Foreskin melanocyte (primary cell): ENCODE measurements at places on chromosomes 5 and 9.

GRCh38 chr5:139025651-139026050, 150.5 kb upstream of the LRRTM2 start:
- DNase-seq = no peak

DNA sequence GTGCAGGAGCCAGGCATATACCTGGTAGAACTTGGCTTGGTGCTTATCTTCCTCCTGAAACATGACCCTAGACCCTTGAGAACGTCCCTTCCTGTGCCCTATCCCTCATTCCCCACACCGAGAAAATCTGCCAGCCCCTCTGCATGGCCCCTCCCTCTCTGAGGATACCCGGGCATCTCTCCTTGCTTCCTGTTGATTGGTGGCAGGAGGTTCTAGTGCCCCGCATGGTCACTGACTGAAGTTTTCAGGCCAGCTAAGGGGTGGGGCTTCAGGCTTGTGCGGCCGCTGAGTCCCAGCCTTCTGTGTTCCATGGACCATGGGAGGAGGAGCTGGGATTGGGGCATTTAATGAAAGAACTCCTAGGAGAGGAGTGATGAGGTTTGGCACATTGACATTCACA, 22.8 kb downstream of the IGIP start:
- DNase-seq = no peak

DNA sequence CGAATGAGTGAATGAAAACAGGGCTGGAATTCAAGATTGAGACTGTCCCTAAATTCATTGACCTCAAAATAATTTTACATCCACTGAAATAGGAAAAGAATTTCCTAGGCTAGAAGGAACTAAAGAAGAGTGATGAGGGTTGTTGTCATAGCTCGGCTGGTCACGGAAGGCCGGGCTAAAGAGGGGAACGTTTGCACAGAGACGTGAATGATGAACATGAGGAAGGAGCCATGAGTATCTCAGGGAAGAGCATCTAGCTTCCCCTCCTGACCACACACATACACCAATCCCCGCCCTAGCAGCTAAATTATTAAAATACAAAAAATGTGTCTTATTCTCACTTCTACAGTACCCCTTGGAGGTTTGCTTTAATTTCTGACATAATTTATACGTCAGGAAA, 124.4 kb upstream of the ABCA1 start:
- DNase-seq = no peak

DNA sequence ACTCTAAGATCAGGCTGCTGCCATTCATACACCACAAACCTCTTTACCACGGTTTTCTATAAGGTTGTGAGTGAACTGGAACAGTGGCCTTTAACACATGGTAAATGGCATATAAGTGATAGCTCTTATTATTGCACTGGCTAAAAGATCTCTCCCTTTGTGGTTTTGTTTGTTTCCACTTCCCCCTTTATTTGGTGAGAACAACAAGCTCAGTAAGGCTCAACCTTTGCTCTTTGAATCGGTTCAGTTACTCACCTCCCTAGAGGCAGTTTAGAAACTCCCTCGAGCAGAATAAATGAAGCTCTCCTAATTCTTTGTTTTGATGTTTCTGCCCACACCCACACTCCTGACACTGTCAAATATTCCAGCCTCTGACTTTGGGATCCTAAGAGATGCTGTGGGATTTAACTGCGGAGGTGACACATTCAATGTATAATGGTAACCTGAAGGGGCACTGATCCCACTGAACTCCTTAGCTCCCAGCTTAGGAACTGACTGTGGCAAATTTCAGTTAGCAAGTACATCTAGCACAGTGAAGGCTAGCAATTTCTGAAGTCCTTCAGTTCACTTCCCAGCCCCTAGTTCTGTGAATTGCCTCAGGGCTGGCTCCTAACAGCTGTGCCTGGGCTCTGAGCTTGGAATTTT, 22.5 kb upstream of the RAD23B start:
- DNase-seq = no peak

DNA sequence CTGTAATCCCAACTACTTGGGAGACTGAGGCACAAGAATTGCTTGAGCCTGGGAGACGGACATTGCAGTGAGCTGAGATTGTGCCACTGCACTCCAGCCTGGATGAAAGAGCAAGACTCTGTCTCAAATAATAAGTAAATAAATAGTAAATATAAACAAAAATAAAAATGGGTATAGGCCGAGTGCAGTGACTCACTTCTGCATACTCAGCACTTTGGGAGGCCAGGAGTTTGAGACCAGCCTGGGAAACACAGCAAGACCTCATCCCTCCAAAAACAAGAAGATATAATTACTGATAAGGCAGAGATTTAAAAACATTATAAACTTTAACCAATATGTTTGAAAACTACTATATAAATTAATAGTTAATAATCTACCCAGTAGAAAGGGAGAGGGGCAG, 37.8 kb upstream of the SUSD1 start:
- no peak for DNase-seq

DNA sequence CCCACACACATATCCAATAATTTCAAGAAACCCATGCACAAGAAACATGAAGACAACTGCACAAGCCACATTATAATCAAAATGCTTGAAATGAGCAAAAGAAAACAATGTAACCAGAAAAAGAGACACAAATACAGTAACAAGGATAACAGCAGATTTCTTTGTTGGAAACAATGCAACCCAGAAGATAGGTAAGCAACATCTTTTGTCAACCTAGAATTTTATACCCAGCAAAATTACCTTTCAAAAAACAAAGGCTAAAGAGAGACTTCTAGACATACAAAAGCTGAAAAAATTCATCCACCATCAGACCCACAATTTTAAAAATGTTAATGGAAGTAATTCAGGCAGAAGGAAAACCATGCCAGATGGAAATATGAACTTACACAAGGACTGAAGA, 5.0 kb upstream of the COL23A1 start:
- DNase-seq = no peak

- DNase-seq = no peak
Observed at GRCh38 chr9:34693560-34693959, 2.5 kb upstream of the CCL19 start.

GRCh38 chr5:12626556-12626955, 722.3 kb upstream of the CTNND2 start:
- DNase-seq = no peak

DNA sequence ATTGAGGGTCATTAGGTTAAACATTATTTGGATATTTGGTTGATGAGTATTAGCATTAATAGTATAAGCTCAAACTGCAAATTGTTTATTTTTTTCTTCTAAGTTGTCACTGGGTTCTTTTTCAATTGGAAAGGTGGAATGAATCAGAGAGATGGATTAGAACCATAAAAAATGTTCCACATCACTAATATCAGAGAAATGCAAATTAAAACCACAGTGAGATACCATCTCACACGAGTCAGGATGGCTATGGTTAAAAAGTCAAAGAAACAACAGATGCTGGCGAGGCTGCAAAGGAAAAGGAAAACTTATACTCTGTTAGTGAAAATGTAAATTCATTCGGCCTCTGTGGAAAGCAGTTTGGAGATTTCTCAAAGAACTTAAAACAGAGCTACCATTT, 122.8 kb downstream of the CCDC192 start:
- DNase-seq = no peak

GRCh38 chr5:173302546-173303155, 25.6 kb downstream of the STC2 start:
- DNase-seq = peak; percentile 41

DNA sequence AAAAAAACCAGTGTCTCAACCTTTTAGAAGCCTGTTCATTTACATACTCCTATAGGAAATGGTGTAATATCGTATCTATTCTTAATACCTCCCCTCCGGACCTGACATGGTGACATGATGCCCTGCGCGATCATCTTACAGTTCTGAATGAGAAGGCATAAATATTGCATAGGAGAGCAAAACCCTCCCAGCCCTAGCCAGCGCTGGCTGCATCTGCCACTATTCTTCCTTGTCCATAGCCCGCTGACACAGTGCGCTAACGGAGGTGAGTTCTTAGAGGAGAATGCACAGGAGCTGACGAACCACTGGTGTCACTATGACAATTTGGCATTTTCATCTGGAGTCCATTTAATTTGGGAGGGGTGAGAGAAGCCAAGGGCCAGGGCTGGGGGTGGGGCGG, 290.1 kb downstream of the EFNA5 start:
- DNase-seq = no peak

DNA sequence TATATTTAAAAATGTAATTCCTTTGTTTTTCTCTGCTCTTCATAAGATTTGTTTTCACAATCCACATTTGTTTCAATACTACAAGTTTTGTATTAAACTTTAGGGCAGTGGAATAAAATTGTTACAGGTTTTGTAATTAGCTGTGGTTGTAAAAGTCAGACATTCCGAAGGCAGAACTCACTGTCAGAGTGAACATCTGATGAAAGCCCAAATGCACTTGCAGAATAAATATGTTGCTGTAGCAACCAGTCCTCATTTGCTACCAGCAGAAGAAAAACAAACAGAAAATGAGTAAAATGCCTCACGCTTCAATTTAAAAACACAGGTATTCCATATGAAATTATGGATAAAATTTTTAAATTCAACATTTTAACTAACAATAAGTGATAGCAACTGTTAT, 740.1 kb upstream of the FAM174A start:
- DNase-seq = no peak

DNA sequence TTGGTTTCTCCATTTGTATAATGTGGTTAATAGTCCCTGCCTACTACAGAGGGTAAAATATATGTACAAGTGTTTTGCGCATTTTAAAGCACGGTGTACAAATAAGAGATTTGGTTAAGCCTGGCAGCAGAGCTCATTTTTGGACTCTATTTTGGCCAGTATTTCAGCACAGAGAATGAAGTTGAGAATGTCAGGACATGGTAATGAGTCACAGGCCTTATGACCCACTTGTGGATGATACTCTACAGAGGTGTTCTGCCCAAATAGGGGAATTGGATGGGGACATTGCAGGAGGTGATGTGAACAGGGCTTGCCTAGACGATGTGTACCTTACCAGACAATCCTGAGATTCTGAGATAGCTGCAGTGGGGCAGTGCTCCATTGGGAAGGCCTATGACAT, 50.6 kb downstream of the MELK start:
- peak; percentile 29 for DNase-seq

DNA sequence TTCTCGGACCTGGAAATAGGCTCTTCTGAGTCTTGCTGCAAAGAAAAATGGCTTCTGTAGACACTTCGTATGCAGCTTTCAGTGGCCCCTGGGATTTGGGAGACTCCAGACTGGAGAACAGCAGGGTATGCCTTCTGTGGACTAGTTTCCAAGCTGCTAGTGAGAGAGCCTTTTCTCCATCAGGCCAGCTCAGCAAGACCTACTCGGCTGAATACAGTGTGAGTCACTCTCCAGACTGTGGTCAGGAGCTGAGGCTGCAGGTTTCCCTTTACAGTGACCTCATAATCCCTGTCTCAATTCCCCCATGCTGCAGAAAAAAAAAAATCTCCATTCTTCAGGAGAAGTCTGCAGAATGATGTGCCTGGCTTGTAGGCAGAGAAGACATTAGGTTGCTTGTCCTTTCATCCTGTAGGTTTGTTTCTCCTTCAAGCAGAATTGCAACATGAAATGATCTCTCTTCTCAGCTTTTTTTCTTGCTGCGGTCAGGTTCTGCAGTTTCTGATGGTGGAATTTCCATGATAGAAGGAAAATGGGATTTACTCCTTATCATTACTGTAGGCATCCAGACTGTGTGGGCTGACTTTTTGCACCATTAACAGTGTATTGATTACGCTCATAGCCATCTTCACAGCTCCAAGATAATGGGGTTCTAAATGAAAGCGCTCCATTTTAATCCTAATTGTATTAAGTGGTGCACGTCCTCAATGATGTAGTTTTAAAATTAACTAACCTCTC, 78.3 kb upstream of the TNFSF8 start:
- no peak for DNase-seq

DNA sequence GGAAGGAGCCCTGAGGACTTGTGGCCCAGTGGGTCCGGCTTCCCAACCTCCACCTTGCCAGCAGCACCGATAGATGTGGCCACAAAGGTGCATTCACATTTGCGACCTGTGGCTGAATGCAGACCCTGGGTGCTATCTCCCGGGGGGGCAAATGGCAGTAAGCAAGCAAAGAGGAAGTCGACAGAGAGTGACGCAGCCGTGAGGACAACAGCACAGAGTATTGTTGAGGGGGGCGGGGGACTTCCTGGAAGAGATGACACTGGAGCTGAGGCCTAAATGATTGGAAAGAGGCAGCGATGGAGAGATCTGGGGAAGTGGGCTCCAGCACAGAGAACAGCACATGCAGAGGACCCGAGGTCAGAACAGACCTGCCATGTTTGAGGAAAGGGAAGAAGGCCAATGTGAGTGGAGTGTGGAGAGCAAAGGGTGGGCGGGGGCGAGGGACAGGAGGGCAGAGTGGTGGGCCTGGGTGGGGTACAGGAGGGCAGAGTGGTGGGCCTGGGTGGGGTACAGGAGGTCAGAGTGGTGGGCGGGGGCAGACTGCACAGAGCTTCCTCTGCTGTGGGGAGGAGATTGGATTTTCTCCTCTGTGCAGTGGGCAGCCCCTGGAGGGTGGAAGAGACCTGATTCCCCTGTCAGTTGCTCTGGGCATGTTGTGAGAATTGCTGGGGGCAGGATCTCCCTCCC, 42.6 kb downstream of the ADAMTS2 start:
- no peak for DNase-seq

GRCh38 chr9:71781391-71781790, 13.1 kb upstream of the CEMIP2 start:
- DNase-seq = no peak

DNA sequence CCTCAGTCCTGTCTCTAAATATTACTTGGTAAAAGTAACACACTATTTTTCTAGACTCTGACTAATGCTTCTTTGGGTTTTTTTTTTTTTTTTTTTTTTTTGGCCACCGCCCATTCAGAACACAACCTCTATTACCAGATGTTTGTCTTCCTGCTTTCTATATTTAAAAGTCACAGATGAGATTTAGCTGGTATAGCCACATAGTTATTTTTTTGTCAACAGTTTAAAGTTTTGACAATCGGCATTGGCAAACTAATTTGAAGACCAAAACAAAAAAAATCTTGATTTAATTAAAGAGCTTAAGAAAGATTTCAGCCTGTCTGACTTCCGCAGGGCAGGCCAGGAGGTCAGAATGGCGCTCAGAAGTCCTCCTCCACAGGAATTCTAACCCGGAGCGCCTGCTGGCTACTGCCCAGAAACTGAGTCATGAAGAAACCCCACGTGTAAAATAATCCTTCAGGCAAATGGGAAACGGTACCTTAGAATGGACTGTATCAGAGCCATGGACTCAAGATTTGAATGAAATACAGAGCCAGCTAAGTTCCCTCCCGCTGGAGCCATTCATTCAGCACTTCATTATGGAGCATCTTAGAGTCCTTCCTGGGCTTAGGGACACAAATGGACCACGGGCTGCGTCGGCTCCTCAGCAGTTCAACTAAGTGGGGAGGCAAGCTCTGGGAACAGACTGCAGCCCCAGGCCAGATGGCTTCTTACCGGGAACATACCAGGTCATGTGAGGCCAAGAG, 55.6 kb downstream of the PTPDC1 start:
- DNase-seq = peak; percentile 82

- DNase-seq = no peak
Observed at GRCh38 chr5:139739150-139739974, 56.2 kb upstream of the PSD2 start.

- no peak for DNase-seq
Observed at GRCh38 chr9:10443868-10444204, 169.0 kb downstream of the PTPRD start.

GRCh38 chr5:33748754-33749153, 143.0 kb downstream of the ADAMTS12 start:
- DNase-seq = no peak
